ENCODE measurements at places on chromosomes 16 and 17.

DNA sequence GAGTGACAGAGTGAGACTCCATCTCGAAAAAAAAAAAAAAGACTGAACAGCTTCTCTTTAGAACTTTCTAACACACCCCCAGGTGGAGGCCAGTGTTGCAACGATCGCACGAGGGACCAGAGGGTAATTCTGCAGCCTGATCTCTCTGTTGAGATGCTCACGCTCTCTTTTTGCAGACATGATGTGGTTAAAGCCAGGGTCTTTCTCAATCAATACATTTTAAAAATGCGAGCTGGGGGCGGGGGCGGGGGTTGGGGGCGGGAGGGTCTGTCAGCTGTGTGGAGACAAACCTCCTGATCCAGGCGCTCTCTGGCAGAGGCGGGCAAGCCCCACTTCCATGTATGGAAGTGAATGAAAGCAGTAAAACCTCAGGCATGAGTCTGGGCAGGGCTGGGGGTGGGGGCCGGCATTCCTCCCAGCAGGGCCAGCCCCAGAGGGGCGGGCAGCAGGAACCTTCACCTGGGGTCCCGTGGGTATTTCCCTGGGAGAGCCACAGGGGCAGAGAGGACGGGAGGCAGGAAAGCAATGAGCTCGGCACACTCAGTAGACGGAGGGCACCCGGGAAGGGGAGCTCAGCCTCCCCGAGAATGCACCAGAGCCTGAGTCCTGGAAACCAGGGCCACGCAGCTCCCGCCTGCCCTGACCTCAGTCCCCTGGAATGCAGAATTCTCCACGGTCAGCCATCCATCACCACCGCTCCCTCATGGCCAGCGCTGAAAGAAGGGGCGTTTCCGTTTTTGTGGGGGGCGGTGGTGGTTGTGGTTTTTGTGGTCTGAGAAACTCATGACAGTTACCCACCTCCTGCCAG, 28.0 kb downstream of the NXN start:
- DNase-seq = peak; percentile 31

GRCh38 chr17:67628580-67629013, 89.1 kb upstream of the NOL11 start:
- peak; percentile 18 for DNase-seq

- no peak for DNase-seq
Measured at GRCh38 chr17:20091174-20092029, 82.2 kb downstream of the SPECC1 start.

GRCh38 chr17:62895320-62896301, 70.4 kb upstream of the TANC2 start:
- no peak for DNase-seq

- no peak for DNase-seq
Measured at GRCh38 chr16:85284141-85284817, 172.0 kb upstream of the CIBAR2 start.

GRCh38 chr16:11589198-11589550, 2.5 kb upstream of the LITAF start:
- DNase-seq = no peak

- no peak for DNase-seq
Measured at GRCh38 chr16:85246973-85247372, 134.7 kb upstream of the CIBAR2 start.

- no peak for DNase-seq
Measured at GRCh38 chr17:79613195-79613772, 2.4 kb upstream of the RBFOX3 start.

DNA sequence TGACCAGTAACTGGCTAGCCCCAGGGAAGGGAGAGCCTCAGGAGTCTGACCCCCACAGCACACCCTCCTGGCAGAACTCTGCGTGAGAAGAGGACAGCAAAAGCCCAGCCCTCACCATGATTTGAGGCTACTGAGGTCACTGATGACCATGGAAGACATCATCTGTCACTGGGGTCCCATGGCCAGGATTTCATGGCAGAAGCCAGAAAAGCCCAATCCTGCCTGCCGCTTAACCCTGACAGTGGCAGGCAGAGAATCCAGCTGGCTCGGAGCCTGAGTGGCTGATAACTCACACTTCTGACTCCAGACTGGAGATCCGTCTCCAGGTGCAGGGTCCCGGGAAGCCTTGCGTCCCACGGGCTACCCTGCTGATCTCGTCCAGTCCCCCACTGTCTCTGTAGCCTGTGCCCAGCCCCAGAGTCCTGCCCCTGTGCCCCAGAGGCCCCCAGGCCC, 17.5 kb downstream of the GRIN2C start:
- no peak for DNase-seq

GRCh38 chr16:19486750-19487325, 35.1 kb downstream of the GDE1 start:
- no peak for DNase-seq

DNA sequence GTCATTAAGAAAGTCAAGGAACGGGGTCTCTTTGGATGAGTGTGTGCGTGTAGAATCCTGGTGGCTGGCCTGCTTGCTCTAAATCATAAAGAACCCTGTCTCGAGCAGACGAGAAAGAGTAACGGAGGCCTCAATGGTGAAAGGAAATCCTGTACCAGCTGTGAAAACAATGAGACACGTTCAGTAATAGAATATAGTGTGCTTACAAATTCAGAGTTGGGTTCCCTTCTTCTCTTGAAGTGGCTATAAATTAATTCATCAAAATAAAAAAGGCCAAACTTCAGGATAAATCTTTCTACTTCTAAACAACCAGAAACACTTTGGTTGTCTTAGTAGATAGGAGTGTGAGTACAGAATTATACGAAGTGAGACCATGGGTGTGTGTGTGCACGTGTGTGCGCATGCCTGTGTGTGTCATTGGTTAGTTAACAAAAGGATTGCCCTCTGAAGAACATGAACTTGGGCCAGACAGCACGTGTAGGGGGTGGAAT, 48.5 kb downstream of the WWOX start:
- no peak for DNase-seq

- no peak for DNase-seq
Measured at GRCh38 chr17:17054636-17055035, 12.4 kb downstream of the MPRIP start.

DNA sequence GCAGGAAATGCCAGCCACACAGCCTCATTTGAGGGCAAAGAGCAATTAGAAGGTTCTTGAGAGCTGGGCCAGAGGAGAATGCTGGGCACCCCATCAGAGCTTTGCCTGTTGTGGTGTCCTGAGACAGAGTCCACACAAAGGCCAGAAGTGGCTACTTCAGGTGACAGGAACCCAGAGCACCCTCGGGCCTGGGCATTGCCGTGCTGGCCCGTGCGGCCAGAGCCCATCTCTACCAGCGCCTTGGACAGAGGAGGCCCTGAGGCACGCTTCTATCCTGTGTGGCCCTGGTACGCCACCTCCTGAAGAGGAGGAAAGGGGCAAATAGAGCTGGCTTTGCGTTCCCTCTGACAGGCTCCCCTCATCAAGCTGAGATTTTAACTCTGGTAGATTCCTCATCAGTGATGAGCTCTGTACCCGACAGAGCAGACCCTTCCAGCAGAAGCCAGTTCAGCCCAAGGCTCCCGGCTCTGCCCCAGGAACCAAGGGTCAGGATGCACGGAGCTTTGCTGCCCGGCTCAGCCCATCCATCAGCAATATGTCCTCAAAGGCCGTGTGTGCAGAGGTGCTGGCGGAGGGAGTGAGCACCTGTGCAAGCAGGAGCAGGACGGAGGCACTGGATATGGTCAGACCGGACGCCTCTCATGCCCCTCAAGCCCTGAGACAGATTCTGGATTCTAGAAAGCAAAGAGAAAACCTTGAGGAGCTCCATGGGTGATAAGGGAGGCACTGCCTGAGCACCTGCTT, 3.4 kb upstream of the RASD1 start:
- no peak for DNase-seq

- DNase-seq = no peak
Measured at GRCh38 chr16:22375963-22376640, 1.7 kb upstream of the CDR2 start.

DNA sequence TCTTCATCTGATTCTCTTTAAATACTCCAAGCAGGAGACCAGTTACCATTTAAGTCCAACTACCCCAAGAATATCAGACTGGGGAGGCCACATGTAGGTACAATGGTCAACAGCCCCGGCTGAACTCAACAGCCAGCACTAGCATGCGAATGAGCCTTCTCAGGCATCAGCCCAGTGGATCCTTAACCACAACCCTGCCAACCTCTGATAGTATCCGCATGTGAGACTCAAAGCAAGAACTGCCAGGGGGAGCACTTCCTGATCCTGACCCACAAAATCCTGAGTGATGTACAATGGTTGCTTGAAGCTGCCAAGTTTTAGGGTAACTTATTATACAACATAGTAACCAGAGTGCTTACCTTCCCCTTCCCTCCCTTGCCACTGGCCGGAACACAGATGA, 4.0 kb downstream of the PYY start:
- peak; percentile 76 for DNase-seq

DNA sequence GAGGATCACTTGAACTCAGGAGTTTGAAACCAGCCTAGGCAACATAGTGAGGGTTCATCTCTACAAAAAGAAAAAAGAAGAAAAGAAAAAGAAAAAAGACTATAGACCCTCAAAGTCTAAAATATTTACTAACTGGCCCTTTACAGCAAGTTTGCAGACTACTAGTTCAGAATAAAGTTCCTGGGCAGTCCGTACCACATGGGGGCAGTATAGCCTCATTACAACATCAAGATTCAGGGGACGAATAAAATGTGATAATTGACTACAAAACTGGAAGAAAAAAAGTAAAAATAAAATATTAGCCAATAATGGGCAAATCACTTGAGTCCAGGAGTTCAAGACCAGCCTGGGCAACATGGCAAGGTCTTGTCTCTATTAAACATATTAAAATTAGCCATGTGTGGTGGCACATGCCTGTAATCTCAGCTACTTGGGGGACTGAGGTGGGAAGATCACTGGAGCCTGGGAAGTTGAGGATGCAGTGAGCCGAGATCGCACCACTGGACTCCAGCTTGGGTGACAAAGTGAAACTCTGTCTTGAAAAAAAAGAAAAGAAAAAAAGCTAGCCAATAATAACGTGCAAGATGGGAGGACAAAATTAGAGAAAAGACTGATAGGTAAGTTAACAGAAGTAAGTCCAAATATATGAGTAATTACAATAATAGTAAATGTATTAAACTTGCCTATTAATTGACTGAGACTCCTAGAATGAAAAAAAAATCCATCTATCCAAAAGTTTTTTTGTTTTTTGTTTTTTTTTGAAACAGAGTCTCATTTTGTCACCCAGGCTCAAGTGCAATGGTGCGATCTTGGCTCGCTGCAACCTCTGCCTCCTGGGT, 129.4 kb upstream of the SEC14L1 start:
- peak; percentile 83 for DNase-seq

DNA sequence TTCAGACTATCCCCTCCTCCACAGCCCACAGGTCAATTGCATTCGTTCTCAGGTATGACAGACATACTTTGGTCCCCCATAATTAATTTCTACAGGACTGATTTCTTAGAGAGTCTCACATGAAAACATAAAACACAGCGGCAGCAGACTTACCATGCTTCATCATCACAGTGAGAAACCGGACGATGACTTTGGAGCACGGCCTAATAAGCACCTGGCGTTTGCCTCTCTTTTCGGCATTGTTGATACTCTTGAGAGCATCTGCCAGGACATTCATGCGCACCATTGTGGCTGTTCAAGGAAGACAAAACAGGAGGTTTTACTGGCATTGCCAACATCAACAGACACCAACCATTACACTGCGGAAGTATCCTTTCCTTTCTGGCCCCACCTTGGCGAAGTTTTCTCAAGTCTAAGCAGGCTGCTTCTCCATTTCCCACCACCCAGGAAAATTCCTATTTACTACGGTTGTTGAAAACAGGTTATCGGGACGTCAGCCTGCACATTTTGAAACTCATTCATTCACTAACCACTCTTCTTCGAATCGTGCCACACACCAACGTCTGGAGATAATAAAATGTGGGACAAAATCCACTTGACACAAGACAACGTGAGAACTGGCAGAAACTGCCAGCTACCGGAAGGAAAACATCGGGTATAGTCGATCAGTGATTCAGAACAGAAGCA, 1.2 kb downstream of the RPS15A start:
- peak; percentile 29 for DNase-seq

GRCh38 chr17:77666462-77666861, 292.0 kb upstream of the TNRC6C start:
- DNase-seq = peak; percentile 80

DNA sequence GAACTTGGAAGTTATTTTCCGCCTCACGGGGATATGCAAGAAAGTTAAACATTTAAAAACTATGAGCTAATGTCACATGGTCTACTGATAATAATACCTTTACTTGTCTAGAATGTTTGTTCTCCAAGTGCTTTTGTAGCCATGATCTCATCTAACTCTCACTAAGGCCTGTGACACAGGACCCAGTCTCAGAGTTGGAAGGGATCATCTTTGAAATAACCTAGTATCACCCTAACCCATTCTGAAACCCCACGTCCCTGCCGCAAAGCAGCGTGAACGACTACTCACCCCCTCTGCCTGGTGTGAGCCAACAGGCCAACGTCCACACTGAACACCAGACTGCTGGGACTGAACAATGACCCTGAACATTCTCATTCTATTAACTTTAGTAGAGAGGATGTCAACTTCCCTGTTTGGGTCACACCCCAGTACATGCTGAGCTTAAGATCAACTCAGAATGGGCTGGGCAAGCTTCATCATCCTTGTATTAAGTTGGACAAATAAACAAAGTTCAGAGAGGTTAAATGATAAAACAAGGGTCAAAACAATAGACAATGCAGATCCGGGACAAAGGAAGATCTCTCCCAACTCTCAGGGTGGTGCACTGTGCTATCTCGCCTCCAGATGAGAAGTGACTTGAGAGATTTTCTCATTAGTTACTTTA, 54.8 kb upstream of the BCAR1 start:
- peak; percentile 13 for DNase-seq

DNA sequence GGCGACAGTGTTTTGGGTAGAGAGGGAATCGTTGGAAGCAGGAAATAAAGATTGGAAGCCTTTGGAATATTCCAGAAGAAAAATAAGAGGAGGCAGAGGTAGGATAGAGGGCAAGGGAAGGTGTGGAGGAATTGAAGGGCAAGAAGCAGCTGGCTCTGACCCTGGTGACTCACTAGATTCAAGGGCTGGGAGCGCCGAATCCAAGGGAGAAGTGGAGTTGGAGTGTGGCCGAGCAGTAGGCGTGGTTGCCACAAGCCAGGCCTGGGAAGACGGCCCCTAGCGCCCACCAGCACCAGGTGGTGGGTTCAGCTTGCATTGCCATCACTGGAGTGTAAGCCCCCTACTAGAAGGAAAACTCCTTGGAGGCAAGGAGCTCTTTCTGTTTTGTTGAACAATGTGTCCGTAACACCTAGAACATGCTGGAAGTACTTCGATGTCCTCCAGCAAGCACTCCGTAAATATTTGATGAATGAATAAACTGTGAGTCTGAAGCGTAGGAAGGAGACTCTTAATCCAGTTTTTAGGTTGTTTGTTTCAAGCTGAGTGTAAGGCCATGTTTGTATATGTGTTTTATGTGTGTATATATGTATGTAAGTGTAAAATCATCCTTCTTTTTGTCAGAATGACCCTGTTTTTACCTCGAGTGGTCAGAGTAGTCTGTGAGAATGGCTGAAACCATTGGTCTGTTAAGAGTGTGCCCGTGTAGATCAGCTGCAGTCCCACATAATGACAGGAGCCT, 139.5 kb downstream of the CMIP start:
- DNase-seq = no peak

DNA sequence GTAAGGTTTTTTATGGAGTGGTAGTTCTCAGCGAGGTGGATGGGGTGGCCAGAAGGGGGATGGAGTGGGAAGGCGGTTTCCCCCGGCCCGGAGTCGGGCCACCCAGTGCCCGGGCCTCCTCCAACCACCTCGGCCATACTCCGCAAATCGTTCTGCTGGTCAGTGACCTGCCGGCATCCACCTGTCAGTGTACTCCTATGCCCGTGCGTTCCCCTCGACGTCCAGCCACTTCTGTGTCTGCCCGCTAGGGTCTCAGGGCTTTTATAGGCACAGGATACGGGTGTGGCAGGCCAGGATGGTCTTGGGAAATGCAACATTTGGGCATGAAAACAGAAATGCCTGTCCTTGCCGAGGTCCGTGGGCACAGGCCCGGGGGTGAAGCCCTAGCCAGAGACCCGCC, 19.3 kb upstream of the ASGR2 start:
- no peak for DNase-seq

All from hematopoietic multipotent progenitor cell treated with erythropoietin and hydrocortisone succinate and interleukin-3 and kit ligand, for 4 days (in vitro differentiated cells).